ENCODE measurements at places on chromosomes 1 and 21. TPM values are rescaled to one million over a fixed set of nuclear protein-coding genes. Genes with fewer than 3 reads are reported as not detected.

The CYP4X1 gene
- total RNA-seq: 1.3 TPM

The ACTA1 gene
- not detected for total RNA-seq

The SV2A gene
- 2.9 TPM for total RNA-seq

The HPCAL4 gene
- 0.21 TPM for total RNA-seq

The HES3 gene
- not detected for total RNA-seq

The FNBP1L gene
- total RNA-seq: 25.1 TPM

GRCh38 chr1:234150892-234151291 lies 222.4 kb upstream of the COA6 start:
- H3K4me3 ChIP-seq: no peak overlapping the region
- DNase-seq: no peak
- no peaks in the 10 kb centered on the region for H3K36me3 ChIP-seq
- H3K27ac ChIP-seq: no peak overlapping the region
- no peaks in the 10 kb centered on the region for H3K4me1 ChIP-seq

GRCh38 chr1:27152829-27153548 lies 1.9 kb downstream of the SLC9A1 start:
- H3K4me1 ChIP-seq: peaks cover 40% of the 10 kb centered on the region
- no peaks in the 10 kb centered on the region for H3K36me3 ChIP-seq
- H3K27me3 ChIP-seq: no peaks in the 10 kb centered on the region
- peak overlapping the region; percentile 58 for H3K4me3 ChIP-seq
- peak overlapping the region; percentile 73 for H3K27ac ChIP-seq
- DNase-seq: no peak

GRCh38 chr1:59417406-59417805 lies 120.5 kb downstream of the FGGY start:
- no peak for DNase-seq
- H3K4me1 ChIP-seq: no peaks in the 10 kb centered on the region
- H3K4me3 ChIP-seq: no peak overlapping the region
- no peaks in the 10 kb centered on the region for H3K27me3 ChIP-seq

DNA sequence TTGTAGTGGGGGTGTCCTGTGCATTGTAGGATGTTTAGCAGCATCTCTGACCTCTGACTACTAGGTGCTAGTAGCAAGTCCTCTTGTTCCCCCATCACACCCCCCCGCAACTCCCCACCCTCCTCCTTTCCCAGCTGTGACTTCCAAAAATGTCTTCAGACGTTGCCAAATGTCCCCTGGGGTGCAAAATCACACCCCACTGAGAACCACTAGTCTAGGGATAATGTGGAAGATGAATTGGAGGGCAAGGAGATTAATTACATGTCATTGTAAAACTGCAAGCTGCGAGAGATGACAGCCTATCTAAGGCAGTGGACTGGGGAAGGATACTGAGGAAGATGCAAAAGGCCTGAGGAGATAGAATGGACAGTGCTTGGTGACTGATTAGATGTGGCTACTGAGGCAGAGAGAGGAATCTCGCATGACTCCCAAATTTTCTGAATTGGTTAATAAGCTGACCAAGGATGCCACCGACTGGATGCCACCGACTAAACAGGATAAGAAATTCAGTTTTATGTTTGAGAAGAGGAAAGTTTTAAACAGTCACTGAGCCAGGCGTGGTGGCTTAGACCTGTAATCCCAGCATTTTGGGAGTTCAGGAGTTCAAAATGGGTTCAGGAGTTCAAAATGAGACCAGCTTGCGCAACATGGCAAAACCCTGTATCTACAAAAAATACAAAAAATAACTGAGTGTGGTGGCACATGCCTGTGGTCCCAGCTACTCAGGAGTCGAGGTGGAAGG lies 3.1 kb upstream of the JAK1 start:
- no peak overlapping the region for H3K4me3 ChIP-seq
- no peaks in the 10 kb centered on the region for H3K27me3 ChIP-seq
- no peak for DNase-seq
- H3K27ac ChIP-seq: no peak overlapping the region
- peaks cover 13% of the 10 kb centered on the region for H3K4me1 ChIP-seq

DNA sequence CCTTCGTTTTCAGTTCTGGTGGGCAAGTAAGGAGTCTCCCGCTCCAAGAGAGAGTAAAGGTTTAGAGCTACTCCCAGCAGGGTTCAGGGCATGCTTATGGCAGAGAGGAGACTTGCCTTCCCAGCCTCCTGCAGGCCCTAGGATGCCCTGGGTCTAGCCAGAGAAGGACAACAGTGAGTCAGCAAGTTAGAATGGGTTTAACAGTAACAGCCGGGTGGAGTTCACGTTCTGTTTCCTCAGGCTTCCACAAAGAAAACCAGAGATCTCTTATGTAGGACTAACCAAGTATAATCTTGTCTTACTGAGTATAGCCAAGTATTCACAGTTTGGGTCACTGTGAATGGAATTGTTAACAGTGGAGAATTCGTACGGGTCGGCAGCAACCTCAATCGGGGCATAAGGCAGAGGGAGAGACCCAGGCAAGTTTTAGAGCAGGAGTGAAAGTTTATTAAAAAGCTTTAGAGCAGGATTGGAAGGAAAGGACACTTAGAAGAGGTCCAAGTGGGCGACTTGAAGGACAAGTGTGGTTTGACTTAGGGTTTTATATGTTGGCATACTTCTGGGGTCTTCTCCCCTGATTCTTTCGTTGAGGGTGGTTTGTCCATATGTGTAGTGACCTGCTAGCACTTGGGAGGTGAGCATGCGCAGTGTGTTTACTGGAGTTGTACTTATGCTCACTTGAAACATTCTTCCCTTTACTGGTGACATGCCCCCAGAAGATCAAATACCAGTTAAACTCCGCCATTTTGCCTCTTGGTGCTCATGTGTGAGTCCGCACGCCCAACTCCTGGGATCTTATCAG lies 4.5 kb downstream of the OVAAL start:
- no peaks in the 10 kb centered on the region for H3K4me1 ChIP-seq
- no peaks in the 10 kb centered on the region for H3K27me3 ChIP-seq
- no peaks in the 10 kb centered on the region for H3K36me3 ChIP-seq
- no peak overlapping the region for H3K27ac ChIP-seq
- H3K4me3 ChIP-seq: no peak overlapping the region
- no peak for DNase-seq

GRCh38 chr1:115807723-115808122 lies 33.2 kb downstream of the NHLH2 start:
- no peaks in the 10 kb centered on the region for H3K36me3 ChIP-seq
- no peak overlapping the region for H3K27ac ChIP-seq
- no peaks in the 10 kb centered on the region for H3K27me3 ChIP-seq

GRCh38 chr1:15531682-15532081 lies 5.0 kb downstream of the DNAJC16 start:
- no peak for DNase-seq
- H3K27ac ChIP-seq: no peak overlapping the region
- no peaks in the 10 kb centered on the region for H3K27me3 ChIP-seq
- no peak overlapping the region for H3K4me3 ChIP-seq
- H3K4me1 ChIP-seq: peaks cover 5% of the 10 kb centered on the region

DNA sequence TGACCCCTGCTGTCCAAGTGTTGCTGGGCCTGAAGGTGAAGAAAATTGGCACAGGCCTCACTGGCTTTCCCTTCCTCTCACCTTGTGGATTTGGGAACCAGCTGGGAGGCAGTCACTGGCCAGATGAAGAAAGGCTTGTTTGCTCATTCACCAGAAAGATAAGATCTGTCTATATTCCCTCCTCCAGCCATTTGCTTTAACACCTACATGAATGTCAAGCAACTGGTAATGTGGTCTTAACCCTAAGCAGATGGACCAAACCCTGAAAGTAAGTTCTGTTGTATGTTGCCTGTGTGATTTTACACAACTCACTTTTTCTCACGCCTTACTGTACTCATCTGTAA lies 10.3 kb upstream of the SRRM1 start:
- no peak overlapping the region for H3K4me3 ChIP-seq
- H3K27ac ChIP-seq: no peak overlapping the region
- H3K36me3 ChIP-seq: no peaks in the 10 kb centered on the region
- no peaks in the 10 kb centered on the region for H3K27me3 ChIP-seq
- no peaks in the 10 kb centered on the region for H3K4me1 ChIP-seq

DNA sequence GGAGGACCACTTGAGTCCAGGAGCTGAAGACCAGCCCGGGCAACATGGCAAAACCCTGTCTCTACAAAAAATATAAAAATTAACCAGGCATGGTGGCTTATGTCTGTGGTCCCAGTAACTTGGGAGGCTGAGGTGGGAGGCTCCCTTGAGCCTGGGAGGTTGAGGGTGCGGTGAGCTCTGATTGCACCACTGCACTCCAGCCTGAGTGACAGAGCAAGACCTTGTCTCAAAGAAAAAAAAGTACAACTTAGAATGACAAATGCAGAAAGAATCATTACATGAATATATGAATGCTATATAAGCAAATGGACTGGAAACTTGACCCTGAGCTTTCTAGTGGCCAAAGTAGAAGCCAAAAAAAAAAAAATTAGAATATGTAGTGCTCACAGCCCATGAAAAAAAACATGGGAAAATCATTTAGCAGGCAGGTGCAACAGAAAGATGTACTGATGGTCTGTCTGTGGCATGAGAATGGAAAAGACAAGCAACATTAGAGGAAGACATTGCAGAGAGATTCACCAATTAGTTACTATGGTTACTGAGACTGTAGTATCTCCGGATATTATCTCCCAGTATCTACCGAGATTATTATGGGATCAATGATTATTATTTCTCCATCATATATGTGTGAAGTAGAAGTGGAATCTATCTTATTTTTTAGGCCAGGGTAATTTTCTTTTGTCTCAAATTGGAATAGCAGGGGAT lies 19.2 kb downstream of the ELAPOR1 start:
- no peak overlapping the region for H3K27ac ChIP-seq
- no peaks in the 10 kb centered on the region for H3K27me3 ChIP-seq
- H3K4me3 ChIP-seq: no peak overlapping the region
- H3K36me3 ChIP-seq: no peaks in the 10 kb centered on the region
- H3K4me1 ChIP-seq: no peaks in the 10 kb centered on the region

DNA sequence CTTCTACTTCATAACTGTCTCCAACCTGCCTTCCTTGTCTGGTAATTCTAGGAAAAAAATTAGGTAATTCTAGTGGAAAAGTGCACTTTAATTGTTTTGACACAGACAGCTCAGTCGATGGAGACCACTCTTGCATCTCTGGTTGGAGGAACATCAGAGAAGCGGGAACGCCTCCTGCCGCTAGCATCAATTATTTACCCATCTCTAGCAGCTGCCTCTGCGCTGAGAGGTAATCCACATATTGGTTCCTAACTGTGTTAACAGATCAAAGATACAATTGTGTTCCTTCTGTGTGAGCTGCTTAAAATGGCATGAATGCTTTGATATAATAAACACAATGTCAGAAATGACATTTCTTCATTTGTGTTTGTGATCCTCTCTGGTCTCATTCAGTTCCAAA lies 33.3 kb downstream of the C2CD2 start:
- DNase-seq: no peak
- H3K27ac ChIP-seq: no peak overlapping the region
- no peak overlapping the region for H3K4me3 ChIP-seq

DNA sequence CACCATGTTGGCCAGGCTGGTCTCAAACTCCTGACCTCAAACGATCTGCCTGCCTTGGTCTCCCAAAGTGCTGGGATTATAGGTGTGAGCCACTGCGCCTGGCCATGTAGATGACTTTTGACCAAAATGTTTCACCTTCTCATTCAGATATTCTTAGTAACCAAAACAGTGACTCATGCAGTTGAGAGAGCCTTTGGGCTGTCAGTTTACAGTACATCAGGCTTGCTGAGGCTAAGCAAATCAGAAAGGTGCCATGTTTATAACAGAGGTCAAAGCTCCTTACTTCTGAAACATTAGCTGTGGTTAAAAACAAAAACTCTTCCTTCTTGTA lies 21.0 kb downstream of the CNIH4 start:
- H3K36me3 ChIP-seq: peaks cover 9% of the 10 kb centered on the region
- no peak overlapping the region for H3K4me3 ChIP-seq
- H3K4me1 ChIP-seq: no peaks in the 10 kb centered on the region

DNA sequence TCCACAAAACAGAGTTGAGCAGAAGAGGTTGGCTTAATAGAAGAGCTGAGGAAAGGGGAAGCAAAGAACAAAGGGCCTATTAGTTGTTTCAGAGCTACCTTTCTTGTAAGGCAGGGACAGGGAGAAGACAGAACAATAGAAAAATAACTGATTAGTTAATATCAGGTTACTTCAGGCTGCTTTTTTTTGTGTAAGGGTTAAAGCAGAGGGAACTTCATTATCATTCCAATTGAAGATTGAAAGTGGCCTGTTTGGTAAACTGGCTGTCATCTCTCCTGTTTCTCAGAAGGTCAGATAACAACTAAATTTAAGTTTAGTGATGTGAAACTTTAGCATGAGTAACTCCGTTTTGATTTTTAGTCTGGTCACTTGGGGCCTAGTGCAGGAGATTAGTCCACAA lies 22.3 kb downstream of the CDC42 start:
- no peak overlapping the region for H3K4me3 ChIP-seq
- peaks cover 10% of the 10 kb centered on the region for H3K36me3 ChIP-seq
- H3K27me3 ChIP-seq: no peaks in the 10 kb centered on the region

GRCh38 chr1:179702946-179703539 lies 40.0 kb upstream of the FAM163A start:
- DNase-seq: no peak
- H3K36me3 ChIP-seq: no peaks in the 10 kb centered on the region
- H3K27me3 ChIP-seq: peaks cover 9% of the 10 kb centered on the region
- H3K27ac ChIP-seq: no peak overlapping the region
- no peak overlapping the region for H3K4me3 ChIP-seq
- no peaks in the 10 kb centered on the region for H3K4me1 ChIP-seq
